ENCODE measurements at places on chromosomes 4 and X.

DNA sequence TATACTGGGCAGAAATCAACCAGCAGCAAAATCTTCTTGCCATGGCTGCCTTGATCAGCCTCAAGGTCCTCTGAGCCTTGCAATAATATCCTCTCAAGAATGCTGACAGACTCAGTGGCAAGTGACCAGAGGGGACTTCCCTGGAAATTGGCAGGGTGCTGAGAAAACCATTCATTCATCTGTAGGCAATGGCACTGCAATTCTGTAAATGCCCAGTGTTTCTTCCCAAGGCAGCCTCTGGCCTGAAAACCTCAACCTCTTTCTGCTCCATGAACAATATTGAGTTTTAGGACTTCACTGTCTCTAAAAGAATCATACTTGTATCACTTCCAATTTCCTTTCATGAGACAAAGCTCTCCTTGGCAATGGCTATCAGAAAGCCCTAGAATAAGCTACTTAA, 754.3 kb upstream of the TENM3 start:
- DNase-seq, result no peak

- no peak for DNase-seq
Observed at GRCh38 chr4:96093563-96093962, 253.7 kb downstream of the PDHA2 start.

DNA sequence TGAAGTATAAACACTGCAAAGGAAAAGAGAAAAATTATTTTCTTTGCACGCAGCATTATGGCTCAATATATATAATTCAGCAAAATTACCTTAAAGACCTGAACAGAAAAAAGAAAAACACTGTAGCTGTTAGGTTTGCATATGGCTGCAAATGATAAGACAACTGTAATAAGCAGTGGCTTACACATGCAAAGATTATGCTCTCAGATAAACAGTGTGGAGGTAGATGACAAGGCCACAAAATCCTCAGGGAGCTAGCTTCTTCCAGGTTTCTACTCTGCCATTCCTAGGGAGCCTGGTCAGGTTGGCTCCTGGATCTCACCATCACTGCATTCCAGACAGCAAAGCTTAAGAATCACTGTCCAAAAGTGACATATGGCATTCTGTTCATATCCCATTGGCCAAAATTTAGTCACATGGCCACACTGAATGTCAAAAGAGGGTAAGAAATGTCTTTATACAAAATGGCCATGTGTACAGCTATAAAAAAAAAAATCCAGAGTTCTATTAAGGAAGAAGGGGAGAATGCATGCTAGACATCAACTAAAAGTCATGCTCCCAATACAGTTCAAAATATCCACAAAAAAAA, 195.2 kb upstream of the SLC7A11 start:
- DNase-seq, result no peak

DNA sequence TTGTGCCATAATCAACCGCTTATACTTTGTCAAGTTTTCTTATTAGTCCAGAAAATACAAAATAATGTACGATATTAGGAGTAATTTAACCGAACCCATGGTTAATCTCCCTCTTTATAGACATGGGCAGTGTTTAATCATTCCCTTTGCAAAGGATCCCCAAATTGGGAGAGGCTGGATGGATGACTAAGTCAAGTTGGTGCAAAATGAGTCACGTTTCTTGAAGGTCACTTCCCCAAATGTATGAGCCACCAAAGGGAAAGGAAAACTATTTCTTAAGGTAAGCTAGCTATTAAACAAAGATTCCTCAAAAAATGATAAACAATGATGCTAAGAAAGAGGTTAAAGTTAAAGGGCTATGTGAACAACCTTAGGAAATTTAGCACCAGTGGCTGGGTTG, 17.5 kb downstream of the MAML3 start:
- DNase-seq, result no peak

DNA sequence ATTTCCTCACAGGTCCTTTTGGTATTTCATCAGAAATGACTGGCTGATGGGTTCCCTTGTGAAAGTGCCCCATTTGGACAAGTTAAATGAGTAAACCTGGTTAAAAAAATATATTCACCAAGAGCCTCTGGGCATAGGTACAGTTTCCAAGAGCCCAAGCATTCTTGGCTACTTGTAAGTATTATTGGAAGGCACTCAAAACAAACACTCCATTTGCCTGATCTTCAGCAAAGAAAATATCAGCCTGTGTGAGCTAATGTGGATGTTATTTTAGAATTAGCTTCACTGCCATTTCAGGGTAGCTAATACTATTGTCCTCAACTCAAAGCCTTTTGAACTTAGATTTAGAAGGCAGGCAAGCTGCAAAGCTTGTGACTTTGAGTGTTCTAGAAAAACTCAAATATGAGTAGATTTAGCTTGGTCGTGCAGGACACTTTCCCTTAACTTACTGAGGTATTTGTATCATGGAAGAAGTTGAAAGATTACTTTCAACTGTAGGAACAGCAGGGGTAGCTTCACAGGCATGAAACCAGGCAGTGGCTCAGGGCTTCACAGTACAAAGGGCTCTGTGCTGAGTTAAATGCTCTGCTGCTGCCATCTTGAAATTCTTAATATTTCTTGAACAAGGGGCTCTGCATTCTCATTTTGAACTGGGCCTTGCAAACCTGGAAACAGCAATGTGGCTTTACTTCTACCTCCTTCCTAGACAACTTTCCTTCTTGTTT, 177.2 kb downstream of the AMELX start:
- no peak for DNase-seq

DNA sequence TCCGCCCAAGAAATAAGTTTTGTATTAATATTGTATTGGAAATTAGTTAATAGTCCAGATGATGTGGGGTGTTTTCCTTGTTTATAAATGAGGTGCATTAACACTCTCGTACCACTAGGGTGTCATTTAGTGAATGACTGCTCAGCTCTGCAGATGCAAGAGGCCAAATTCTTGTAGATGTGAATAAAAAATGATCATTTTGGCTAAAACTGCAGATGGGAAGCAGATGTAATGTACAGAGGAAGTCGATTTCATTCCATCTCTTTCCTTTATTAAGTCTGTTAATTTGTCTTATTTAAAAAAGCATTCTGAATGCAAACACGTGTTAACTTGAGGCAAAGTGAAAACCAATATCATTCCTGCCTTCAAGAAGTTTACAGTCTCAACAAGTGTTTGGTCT, 108.1 kb downstream of the DHX15 start:
- no peak for DNase-seq

DNA sequence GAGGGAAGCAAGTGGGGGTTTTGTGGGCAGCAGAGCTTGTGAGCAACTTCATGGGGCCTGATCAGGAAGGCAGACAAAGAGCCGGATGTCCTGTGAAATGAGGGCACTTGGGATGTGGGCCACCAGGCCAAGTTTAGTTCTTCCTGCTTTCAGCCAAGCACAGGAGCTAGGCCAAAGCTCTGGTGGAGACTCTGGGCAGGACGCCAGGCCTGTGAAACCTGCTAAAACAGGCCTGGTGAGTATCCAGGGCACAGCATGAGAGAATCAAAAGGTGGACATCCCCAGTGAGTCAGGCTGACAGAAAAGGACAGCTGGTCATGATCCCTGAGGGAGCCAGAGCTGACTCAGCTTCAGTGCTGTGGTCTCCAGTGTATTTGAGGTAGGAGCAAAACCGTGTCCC, 95.7 kb downstream of the NPNT start:
- no peak for DNase-seq

- no peak for DNase-seq
Observed at GRCh38 chr4:819401-820229, 6.3 kb downstream of the CPLX1 start.

- DNase-seq, result no peak
Observed at GRCh38 chr4:80125252-80126177, 52.5 kb upstream of the ANTXR2 start.

- DNase-seq, result no peak
Observed at GRCh38 chr4:52657618-52658501, 1.2 kb downstream of the USP46 start.

- DNase-seq, result no peak
Observed at GRCh38 chr4:104451573-104451972, 43.1 kb downstream of the CXXC4 start.

- no peak for DNase-seq
Observed at GRCh38 chr4:65344278-65344825, 325.9 kb downstream of the EPHA5 start.

DNA sequence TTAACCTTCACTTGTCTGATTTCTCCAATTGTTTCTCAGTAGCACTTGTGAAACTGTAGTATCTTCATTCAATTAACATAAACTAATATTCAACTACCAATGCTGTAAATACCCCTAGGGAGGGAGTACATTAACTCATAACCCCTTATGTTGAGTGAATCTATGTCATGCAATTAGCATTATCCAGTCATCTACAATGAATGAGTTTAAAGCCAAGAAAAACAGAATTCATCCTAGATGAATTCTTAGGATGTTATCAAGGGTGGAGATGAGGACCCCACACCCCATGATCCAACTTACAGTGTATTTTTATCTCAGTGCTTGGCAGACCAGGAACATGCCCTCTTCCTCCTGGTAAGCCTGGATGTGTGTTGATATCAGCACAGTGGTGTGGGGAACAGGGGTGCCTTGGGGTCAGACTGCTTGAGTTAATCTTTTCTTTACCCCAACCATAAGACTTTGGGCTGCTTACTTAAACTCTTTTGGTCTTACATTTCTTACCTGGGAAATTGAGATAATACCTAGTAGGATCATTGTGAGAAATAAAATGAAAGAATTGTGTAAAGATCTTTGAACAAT, 62.1 kb upstream of the SCOC start:
- DNase-seq, result no peak

- DNase-seq, result no peak
Observed at GRCh38 chrX:129759576-129760061, 20.1 kb upstream of the SASH3 start.

GRCh38 chr4:123986268-123986798, 589.7 kb downstream of the SPRY1 start:
- no peak for DNase-seq

DNA sequence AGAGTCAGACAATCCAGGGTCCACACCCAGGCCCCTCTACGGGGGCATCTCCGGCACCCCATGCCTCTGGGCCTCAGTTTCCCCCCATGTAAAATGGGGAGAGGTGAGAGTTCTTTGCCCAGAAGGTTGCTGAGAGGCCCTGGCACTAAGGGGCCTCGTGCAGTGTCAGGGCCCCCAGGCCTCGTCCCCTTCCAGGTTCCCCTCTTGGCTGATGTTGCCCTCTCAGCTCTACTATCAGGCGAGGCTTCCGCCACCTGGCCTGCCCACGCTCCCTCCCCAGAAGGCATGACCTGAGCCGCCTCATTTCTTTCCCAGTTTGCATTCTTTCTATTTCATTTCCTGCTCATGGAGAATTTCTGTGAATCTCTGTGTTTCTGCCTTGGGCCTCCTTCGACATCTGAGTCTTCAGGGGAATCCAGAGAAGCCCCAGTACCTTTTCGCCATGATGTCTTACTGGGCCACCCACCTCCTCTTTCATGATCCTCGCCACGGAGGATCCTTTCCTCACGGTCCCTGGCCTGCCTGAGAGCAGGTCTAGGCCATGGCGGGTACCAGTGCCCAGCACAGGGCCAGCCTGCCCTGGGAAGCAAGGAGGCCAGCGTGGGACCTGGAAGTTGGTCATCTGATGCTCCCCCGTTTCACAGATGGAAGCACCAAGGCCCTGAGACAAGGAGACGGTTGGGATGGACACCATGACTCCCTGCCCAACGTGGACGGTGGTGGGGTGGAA, 21.9 kb upstream of the MRFAP1 start:
- DNase-seq, result no peak

GRCh38 chrX:10216208-10216607, 59.4 kb downstream of the CLCN4 start:
- no peak for DNase-seq

GRCh38 chr4:12712648-12713339, 771.3 kb downstream of the RAB28 start:
- no peak for DNase-seq

DNA sequence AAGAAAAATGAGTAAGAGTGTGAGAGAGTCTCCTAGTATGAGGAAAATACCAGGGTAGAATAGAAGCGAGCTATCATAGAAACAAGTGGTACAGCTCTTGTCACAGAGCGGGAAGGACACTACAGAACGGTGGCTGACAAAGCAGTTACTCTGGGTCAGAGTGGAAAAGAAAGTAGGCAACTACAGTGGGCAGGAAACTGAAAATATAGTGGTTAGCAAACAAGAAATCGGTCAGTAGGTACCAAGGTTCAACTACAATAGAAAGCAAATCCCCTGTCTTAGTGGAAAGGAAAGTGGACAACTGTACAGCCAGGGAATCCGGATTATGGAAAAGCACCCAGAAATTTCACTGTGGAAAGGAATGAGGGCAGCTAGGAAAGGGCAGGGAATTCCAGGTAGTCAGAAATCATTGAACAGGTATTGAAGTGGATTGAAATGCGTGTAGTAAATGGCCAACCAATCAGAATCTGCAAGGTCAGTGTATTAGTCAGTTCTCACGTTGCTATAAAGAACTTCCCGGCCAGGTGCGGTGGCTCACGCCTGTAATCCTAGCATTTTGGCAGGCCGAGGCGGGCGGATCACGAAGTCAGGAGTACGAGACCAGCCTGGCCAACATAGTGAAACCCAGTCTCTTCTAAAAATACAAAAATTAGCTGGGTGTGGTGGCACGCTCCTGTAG, 219.6 kb upstream of the DIAPH2 start:
- DNase-seq, result no peak

- no peak for DNase-seq
Observed at GRCh38 chrX:9888953-9889470, 78.1 kb upstream of the CLDN34 start.

DNA sequence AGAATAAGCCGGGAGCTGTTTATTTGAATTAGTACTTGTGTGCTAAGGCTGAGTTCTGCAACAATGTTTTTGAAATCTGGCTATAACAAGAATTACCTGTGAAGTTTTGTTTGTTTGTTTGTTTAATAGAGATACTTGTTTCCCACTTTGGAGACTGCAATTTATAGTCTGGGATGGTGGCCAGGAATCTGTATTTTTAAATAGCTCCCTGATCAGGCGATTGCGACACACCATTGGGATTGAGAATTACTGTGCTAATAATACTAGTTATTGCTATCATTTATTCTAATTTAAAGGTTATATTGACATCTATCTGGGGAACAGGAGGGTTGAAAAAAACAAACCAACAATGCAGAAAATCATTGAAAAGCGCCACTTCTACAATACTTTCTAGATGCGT, 951.6 kb upstream of the TENM3 start:
- DNase-seq, result no peak

DNA sequence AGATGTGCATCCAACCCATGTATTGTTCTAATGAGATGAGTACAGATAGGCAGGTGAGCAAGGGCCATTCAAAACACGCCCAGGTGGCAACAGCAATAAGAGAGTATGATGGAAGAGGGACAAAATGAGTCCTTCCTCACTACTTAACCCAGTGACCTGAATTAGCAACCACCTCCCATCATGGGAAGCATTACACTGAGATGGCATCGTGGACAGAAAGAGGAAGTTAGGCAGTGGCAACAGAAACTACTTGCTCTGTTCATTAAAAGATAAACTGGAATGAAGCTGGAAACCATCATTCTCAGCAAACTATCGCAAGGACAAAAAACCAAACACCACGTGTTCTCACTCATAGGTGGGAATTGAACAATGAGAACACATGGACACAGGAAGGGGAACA, 17.2 kb downstream of the RXFP1 start:
- no peak for DNase-seq

GRCh38 chrX:15165832-15166231, 104.1 kb downstream of the ASB9 start:
- no peak for DNase-seq

GRCh38 chr4:43835869-43836268, 612.7 kb downstream of the KCTD8 start:
- DNase-seq, result no peak

- DNase-seq, result no peak
Observed at GRCh38 chr4:148065075-148065474, 333.2 kb downstream of the ARHGAP10 start.

GRCh38 chrX:51891821-51892551, 1.4 kb upstream of the MAGED1 start:
- no peak for DNase-seq

GRCh38 chr4:120616-121015, 3.7 kb upstream of the ZNF718 start:
- no peak for DNase-seq
